Hindlimb muscle (tissue), 1 donor: ENCODE measurements at places on chromosomes 6 and 20. TPM values are rescaled to one million over a fixed set of nuclear protein-coding genes. Genes with fewer than 3 reads are reported as not detected.

- no peak for DNase-seq
These were observed 90.8 kb downstream of the DOK5 start for GRCh38 chr20:54566031-54566688.

- no peak for DNase-seq
These were observed 12.5 kb downstream of the PRIM2 start for GRCh38 chr6:57329933-57330332.

DNA sequence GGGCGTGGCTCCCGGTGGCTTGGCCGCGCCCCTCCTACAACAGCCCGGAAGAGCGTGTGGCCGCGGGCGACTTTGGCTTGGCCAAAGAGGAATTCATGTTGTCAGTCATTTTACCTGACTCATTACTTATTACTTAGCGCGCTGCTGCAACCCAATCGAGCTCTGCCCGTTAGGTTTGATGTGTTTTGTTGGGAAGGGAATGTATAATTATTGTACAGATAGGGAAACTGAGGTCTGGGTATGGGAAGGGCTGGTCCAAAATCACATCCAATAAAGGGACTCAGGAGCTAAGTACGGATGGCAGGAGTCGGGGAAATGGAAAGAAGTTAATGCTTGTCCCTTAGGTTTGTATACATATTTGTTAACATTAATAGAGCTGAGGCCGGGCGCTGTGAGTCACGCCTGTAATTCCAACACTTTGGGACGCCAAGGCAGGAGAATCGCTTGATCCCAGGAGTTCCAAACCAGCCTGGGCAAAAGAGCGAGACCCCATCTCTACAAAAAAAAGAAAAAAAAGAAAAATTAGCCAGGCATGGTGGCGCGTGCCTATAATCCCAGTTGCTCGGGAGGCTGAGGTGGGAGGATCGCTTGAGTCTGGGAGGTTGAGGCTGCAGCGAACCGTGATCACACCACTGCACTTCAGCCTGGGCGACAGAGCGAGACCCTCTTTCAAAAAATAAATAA lies 639 bp upstream of the ZNF335 start:
- no peak for DNase-seq

- no peak for DNase-seq
These were observed 112.7 kb downstream of the FHL5 start for GRCh38 chr6:96675597-96675996.

GRCh38 chr6:122969999-122970533 lies 26.0 kb upstream of the CLVS2 start:
- DNase-seq, result no peak

DNA sequence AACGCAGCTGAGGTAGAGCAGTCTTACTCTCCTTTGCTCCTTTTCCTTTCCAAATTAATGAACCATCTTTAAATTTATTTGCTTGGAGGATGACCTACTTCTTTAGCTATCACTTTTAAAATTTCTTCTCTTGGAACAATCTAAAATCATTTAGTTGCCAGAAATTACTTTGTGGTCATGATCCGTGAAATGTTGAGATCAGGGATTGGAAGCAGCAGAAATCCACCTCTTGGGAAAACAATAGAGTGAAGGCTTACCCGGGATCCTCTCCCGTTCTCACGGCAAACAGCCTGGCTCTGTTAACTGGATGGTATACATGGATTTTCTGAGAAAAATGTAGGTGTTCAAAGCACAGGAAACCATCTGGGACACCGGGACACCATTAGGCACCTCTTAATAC lies 7.7 kb downstream of the AKAP12 start:
- no peak for DNase-seq

GRCh38 chr6:85641897-85642773 lies 551 bp downstream of the SYNCRIP start:
- DNase-seq, result peak; percentile 45

DNA sequence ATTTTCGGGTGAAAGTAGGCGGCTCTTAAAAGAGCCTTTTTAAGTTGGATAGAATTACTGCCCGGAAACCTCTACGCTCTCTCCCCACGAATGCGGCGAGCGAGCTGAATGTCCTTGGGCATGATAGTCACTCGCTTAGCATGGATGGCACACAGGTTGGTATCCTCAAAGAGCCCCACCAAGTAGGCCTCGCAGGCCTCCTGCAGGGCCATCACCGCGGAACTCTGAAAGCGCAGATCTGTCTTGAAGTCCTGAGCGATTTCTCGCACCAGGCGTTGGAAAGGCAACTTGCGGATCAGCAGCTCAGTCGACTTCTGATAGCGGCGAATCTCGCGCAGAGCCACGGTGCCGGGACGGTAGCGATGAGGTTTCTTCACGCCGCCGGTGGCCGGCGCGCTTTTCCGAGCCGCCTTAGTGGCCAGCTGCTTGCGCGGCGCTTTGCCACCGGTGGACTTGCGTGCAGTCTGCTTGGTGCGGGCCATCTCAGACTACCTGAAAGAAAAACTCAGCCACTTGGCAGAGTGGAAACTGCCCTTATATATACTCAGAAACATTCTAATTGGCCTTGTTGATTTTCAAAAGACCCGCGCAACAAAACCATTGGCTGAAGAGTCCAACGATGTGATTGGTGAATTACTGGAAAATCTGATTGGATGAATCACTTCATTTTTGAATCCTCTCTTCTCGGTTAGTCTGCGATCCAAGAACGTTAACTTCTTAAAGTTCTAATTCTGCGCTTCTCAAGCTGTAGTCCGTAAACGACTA lies 93.9 kb upstream of the BTN3A2 start:
- DNase-seq, result peak; percentile 87

- DNase-seq, result no peak
These were observed 301.9 kb downstream of the UTRN start for GRCh38 chr6:144586986-144587385.

- peak; percentile 46 for DNase-seq
These were observed 349.2 kb downstream of the MAFB start for GRCh38 chr20:40339661-40340449.

DNA sequence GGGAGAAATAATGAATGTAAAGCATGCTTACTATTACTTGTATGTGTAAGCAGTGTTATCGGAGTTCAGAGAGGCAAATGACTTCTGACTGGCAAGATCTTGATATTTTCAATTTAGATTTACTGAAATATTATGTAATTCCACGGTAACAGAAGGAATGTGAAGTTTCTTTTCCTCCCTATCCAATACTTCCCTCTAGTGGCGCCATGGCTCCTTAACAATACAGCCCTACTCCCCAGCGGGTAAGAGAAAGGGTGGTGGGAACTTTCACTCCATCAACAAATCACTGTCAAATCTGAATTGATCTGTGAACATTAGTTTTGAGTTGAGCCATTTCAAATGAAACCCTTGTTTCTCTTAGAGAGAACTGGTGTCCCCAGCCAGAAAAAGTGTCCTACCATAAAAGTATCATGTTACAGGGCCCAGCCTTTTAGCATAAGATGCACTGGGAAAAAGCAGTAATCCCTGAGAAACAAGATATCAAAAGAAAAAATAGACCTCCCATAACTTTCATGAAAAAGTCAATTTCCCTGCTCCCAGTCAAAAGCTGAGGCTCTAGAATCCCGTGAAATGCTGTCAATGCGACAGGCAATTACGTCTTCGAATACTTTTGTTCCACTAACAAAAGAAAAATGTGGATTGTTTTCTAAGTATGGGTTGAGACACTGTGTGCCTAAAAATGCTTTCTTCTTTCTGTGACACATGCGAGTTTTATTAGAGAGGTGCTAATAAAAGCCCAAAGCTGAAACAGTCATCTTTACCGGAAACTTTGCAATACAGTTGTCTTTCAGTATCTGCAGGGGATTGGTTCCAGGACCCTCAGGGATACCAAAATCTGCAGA lies 12.9 kb downstream of the COX7A2 start:
- peak; percentile 28 for DNase-seq

DNA sequence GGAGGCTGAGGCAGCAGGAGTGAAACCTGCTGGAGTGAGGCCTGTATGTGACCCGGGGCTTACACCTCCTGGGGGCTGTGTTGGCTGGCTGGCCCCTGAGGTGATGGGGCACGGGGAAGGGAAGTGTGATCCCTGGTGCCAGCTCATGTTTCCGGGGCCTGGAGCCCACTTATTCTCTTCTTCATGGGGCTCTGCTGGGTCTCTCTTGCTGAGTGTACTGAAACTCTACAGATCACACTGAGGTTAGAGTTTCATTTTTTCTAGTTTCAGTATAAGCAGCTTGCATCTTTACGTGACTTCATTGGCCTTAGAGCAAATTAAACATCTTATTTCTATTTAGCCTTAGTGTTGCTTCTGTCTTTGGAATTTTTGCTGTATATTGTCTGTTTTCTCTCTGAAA lies 96.2 kb downstream of the ANKS1A start:
- DNase-seq, result no peak

DNA sequence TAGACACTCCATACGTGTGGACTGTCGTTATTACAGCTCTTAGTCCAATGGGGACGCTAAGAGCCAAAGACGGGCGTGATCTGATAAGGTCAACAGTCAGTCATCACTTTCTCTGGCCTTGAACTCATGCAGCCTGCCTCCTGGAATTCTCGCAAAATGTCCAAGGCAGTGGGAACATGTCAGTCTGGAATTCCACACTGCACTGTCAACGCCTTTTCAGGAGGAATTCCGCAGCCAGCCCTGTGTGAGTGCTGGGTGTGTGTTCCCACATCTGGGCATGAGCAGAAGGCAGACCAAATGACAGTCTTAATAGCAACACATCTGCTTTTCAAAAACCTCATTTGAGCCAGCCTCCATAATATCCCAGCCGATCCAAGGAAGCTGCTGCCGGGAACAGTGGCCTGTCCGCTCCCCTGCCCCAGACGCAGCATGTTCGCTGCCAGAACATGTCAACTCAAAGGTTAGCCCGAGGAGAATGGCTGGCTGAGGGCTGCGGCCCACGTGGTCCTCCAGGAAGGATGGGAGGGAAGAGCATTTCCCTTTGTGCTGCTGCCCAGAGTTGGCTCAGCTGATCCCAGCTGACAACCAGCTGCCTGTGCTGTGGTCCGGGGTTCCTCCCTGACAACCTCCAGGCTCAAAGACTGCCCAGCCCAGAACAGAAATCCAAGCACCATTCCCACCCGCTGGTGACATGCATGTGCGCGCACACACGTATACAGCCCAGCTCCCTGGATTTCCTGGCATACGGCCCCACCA lies 103.1 kb downstream of the SULF2 start:
- DNase-seq, result peak; percentile 74

GRCh38 chr6:8069631-8070284 lies 5.6 kb upstream of the BLOC1S5 start:
- DNase-seq, result no peak

- DNase-seq, result no peak
These were observed 40.9 kb downstream of the GMPR start for GRCh38 chr6:16279243-16279642.

GRCh38 chr6:119717942-119718341 lies 368.4 kb upstream of the MAN1A1 start:
- no peak for DNase-seq

- no peak for DNase-seq
These were observed 3.9 kb upstream of the TMEM244 start for GRCh38 chr6:129865013-129865412.

- no peak for DNase-seq
These were observed 4.1 kb downstream of the FAM210B start for GRCh38 chr20:56362833-56363413.

GRCh38 chr6:74199215-74199915 lies 503.4 kb downstream of the CD109 start:
- no peak for DNase-seq

- no peak for DNase-seq
These were observed 1.5 kb downstream of the TFAP2A start for GRCh38 chr6:10413262-10413849.

DNA sequence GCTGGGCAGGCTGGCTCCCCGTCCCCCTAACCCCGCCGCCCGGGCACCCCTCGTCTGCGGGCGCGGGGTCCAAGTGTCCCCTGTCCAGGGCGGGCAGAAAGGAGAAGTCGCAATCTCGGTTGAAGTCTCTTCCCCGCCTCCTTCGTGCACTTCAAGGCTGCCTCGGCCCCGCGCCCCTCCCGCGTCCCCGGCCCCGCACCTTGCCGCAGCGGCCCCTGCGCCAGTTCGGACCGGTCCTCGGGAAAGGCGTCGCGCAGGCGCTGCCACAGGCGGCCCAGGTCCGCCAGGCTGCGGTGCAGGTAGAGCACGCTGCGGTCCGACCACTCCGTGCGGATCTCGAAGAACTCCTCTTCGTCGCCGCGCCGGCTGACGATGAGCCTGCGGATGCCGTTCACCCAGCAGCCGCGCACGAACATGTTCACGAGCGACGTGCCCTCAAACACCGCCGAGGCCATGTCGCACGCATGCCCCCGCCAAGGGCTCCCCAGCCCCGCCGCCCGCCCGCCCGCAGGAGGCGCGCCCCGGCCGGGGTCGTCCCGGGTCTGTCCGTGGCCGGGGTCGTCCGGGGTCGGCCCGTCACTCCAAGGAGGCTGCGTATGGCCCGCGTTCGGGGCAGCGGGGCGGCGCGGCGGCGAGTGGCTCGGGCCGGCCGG lies at the start of gene PXDC1:
TSS of gene PXDC1 (minus strand) at position 637 of the 653 bp plus-strand sequence. CDS start at position 455, 182 bp downstream.
- DNase-seq, result peak; percentile 27

- DNase-seq, result no peak
These were observed 748.6 kb upstream of the HS3ST5 start for GRCh38 chr6:115091461-115091860.

- no peak for DNase-seq
These were observed 1.4 kb downstream of the PREP start for GRCh38 chr6:105401247-105402089.

- peak; percentile 52 for DNase-seq
These were observed 176.4 kb upstream of the AKAP12 start for GRCh38 chr6:151063352-151063751.

- no peak for DNase-seq
These were observed 96.9 kb downstream of the JPH2 start for GRCh38 chr20:44089987-44090674.

DNA sequence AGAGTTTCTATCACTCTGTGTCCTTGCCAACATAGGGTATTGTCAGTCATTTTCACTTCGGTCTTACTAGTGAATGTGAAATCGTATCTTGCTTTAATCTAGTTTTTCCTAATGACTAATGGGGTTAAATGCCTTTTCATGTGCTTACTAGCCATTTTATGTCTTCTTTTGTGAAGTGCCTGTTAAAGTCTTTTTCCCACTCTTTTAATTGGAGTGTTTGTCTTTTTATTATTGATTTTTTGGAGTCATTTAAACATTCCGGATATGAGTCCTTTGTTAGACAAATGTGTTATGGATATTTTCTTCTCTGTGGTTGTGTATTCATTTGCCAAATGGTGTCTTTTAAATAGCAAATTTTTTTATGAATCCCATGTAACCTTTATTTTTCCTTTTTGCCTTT lies 194.6 kb downstream of the CDH26 start:
- no peak for DNase-seq

VSTM2L gene
- 1.7 TPM for polyA plus RNA-seq

KDM1B gene
- polyA plus RNA-seq, result 33.8 TPM

RAB44 gene
- 0.12 TPM for polyA plus RNA-seq

SNAI1 gene
- polyA plus RNA-seq, result 11.9 TPM

F13A1 gene
- polyA plus RNA-seq, result 54.5 TPM

CRISP2 gene
- not detected for polyA plus RNA-seq

SLC17A9 gene
- 1.7 TPM for polyA plus RNA-seq

RIOK1 gene
- polyA plus RNA-seq, result 21.0 TPM

RNF182 gene
- 0.66 TPM for polyA plus RNA-seq

SLC13A3 gene
- polyA plus RNA-seq, result 3.1 TPM

TDRD6 gene
- polyA plus RNA-seq, result 0.76 TPM

C6orf58 gene
- polyA plus RNA-seq, result 1.0 TPM

JPH2 gene
- 127 TPM for polyA plus RNA-seq

MLN gene
- polyA plus RNA-seq, result not detected
